NCI-H2227 treated with DMSO at 0.1 percent for 48 hours (cell line): ENCODE measurements at places on chromosomes 1 and 21.

GRCh38 chr1:81801651-81802456 lies 1.1 kb downstream of the ADGRL2 start:
- DNase-seq = peak; percentile 32

GRCh38 chr1:40274331-40274730 lies 16.3 kb downstream of the ZMPSTE24 start:
- no peak for DNase-seq

DNA sequence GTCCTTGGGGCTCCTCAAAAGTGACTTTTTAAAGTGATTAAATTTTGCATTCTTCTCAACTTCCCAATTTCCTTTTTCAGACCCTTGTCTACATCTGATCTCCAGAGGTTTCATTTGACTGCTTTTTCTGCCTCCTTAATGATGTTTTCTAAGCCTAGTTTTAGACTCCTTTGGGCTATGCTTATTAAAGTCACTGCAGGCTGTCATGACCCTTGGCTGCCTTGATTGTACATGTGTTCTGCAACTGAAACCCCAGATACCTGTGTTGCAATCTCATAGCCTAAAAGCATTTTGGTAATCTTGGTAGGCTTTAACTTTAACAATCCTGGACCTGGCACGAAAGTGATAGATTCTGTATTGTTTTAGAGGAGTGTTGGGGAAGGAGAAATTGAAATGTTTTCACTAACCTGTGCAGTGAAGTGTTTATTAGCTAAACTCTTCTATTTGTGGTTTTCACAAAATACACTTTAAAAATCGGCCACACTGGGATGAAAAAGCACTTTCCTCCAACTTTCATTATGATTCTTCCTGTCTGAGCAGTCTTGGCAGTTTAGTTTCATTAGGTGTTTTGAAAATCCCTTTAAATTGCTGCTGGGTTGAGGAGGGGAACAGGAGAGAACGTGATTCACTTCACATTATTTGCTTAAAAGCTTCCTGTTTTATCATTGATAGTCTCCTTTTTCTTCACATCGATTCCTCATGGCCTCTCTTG lies 4.9 kb downstream of the MACO1 start:
- DNase-seq = no peak

GRCh38 chr1:83756984-83757717 lies 241.8 kb downstream of the TTLL7 start:
- DNase-seq = no peak

DNA sequence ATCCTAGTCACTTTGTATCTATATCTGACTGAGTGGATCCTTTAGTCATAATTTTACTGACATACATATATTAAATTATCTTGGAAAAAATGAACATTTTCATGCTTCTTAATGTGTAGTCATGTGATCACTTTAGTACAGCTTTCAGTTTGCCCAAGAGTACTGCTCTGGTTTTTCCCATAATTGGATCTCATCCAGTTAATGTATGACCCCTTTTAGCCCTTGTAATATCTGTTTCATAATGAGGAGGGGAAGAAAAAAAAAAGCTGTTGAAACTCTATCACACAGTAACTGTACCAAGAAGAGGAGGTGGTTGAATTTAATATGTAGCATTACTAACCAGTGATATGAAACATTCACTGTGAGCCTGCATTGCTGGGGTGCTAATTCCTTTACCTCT lies 328.7 kb downstream of the PTPRC start:
- DNase-seq = peak; percentile 2

DNA sequence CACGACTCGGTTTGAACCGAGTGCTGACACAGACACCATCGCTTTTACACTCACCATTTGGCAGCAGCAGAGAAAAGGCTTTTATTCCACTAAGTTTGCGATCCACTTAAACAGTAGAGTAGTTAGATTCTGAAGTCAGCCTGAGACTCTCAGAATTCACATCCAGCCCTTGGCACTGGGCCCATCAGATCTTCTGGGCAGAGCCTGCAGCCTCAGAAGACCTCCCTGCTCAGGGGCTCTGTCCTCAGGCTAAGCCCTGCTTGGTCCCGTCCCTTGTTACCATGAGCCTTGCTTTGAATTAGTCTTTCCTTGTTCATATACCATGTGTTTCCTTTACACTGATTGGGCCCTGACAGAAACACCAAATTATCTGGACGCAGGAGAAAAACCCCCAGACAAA lies 41.4 kb upstream of the AJAP1 start:
- DNase-seq = no peak

DNA sequence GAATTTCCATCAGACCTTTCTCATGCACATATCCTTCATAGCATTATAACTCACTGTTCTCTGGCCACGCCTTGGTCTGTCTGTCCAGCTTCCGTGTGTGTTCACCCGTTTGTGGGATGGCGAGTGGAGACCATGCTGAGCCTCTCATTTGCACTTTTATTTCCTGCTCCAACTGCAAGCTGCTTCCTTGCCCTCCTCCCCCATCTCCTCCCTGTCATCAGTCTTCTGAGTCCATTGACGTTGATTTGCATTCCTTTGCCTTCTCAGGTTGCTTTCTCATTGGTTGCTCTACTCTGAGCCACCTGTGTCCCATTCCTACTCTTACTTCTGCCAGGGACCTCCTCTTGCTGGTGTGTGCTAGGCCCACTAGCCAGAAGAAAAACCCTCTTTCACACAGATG lies 146.4 kb downstream of the NOS1AP start:
- no peak for DNase-seq

GRCh38 chr1:151949371-151950193 lies 40.3 kb upstream of the THEM4 start:
- DNase-seq = no peak

DNA sequence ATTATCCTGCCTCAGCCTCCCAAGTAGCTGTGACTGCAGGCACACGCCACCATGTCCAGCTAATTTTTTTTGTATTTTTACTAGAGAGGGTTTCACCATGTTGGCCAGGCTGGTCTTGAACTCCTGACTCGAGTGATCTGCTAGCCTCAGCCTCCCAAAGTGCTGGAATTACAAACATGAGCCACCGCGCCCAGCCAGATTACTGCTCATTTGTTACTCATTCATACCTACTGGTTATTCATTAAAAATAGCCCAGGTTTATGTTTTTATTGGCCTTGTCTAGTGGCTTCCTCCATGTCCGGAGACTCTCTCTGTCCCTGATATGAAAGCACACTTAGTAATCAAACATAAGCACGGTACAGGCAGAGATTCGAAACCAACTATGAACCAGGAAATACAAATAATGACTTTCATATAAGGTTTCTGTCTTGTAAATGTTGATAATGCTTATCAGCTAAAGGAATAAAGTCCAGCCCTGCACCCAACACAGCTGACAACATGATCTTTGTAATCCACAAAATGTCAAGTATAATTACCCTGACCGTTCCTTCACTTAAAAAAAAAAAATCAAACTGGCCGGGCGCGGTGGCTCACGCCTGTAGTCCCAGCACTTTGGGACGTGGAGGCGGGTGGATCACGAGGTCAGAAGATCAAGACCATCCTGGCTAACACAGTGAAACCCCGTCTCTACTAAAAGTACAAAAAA lies 50.4 kb upstream of the CXADR start:
- no peak for DNase-seq

DNA sequence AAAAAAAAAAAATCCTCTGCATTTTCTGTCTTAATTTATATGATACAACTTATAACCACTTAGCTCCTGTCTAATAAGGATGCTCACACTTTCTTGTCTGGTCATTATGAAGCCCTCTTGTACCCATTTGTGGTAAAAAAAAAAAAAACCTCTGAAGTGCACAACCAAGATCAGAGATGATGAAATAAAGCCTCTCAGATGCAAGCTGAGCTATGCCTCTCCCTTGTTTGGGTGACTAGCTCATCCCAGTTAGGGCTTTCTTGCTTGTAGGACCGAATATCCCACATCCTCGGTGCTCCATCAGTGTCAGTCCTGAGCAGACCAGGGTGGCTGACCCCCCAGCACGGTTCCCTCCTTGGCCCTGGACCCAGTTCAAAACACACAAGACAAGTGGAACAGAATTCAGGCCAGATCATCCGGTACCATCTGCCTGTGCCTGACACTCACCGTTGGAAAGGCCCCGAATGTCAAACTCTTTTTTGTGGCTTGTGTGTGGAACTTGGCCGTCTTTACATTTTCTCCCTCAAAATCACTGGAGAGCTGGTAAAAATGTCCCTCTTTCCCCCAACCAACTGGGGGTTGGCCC lies 6.3 kb upstream of the SELENON start:
- DNase-seq = no peak

DNA sequence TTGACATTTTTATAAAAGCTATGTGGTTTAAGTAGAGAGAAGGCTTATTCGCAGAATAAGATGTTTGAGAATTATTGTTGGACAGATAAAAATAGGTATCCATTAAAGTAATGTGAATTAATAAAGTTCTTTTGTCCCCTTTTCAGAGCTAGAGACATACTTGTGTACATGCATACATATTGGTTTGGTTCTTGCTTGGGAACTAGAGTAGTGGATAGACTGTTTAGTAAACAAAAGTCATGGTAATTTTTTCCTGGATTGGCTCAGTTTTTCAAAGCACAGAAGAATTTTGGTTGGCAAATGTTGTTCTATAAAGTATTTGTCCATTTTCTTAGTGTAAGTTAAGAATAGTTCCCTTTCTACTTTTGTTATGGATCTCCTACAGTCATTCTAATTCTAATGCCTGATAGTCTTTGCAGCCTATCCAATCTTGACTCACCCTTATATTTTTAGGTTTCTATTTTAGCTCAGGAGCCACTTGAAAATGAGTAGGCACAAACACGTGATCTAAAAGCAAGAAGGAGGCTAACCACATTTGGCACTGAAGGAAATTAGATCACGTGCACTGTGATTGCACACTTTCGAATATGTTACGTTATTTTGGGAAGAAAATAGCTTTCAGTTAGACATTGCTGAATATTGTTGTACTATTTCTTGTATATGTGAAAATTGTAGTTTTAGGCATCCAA lies 47.0 kb downstream of the RABGAP1L start:
- no peak for DNase-seq

GRCh38 chr1:207885129-207886032 lies 25.5 kb downstream of the CD34 start:
- DNase-seq = peak; percentile 70

DNA sequence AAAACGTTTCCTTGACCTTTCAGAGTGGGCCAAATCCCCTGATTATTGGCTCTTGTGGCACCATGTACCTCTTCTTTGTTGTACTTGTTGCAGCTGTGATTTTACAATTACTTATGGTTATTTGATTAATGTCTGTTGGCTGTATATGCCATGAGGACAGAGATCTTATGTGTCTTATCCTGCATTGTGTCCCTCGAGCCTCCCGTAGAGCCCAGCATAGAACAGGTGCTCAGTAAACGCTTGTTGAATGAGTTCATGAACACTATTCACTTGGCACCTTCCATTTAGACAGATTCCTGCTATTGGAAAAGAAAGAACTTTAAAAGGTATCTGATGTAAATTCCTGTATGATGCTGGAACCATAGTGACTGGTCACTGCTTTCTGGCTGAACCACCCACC lies 48.4 kb downstream of the PGM1 start:
- DNase-seq = no peak

DNA sequence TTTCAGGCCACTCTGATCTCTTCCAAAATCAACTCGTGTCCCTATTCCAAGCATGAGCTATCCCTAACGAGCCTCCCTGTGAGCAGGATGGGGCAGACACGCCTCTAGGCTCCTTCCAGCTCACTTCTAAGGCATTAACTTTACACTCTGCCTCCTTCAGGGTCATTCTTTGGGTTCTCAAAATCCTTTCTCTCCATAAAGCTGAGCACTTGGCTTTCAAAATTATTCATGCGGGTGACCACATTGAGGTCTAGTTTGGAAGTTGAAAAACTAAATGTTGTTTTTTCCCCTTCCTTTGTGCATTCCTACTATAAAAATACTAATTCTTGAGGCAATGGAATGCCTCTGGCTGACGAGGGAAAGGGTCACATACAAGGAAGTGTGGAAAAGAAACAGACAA lies 33.5 kb upstream of the BMP8B start:
- DNase-seq = no peak

GRCh38 chr21:27756191-27756590 lies 789.3 kb upstream of the ADAMTS5 start:
- no peak for DNase-seq

DNA sequence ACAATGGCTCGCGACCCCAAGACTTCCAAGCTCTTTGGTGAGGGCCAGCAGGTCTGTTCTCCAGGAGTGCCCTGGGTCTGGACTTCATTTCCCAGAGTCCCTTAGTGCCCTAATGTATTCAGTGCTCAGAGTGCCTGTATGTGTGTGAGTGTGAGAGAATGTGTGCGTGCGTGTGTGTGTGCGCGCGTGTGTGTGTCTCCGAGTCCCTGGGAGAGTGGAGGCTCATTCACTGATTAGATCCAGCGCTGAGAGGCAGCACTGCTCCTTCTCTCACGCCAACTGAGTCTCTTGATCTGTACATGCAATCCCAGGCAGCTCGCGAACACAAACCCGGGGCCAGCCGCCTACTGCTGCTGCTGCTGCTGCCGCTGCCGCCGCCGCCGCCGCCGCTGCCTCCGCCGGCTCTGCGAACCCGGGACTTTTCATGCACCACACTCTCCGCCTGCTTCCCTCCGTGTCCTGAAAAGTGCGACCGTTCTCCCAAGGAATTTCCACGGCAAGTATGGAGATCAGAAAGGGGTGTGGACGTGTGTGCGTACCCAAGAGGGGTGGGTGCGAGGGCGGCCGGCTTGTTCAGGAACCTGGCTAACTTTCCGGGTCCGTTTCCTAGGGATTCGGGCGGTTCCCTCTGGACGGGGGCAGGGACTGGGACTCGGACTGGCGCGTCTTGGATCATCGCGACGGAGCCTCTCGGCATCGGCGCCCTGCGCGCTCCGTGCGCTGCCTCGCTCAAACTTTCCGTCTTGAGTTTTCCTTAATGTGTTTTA lies at the start of gene RNF220:
RNF220 (plus strand) TSS at position 225 of the 767 bp plus-strand sequence.
- DNase-seq = peak; percentile 93
